ENCODE measurements at places on chromosomes 4 and X.

DNA sequence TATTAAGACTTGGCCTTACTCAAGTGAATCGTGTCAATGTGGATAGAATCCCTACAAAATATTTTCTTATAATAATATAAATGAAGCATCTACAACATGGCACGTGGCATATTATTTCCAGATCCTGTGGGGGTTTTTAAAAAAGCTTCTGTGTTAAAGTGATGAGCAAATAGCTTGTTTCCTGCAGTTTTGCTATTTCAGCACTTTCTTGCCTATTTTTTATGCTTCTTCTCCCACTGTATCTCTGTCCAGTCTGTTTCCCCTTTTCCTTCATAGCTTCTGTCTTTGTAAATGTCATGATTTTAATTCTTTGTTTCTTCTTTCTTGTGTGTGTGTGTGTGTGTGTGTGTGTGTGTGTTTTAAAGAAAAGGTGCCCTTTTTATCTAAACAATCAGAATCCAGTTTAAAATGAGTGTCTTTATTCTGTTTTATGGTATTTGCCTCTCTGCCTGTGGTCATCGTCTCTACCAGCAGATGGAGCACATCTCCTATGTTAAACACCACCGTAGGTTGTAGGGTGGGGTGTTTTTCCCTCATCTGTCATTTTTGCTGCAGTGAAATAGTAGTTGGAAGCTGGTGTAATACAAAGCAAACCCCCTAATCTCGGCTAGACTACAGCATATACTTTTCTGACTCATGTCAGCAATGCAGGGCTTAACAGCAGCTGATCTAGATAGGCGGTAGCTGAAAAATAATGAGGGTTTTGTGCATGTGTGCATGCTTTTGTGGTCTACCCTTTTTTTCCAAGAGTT lies 33.1 kb downstream of the FTHL17 start:
- DNase-seq, result no peak

DNA sequence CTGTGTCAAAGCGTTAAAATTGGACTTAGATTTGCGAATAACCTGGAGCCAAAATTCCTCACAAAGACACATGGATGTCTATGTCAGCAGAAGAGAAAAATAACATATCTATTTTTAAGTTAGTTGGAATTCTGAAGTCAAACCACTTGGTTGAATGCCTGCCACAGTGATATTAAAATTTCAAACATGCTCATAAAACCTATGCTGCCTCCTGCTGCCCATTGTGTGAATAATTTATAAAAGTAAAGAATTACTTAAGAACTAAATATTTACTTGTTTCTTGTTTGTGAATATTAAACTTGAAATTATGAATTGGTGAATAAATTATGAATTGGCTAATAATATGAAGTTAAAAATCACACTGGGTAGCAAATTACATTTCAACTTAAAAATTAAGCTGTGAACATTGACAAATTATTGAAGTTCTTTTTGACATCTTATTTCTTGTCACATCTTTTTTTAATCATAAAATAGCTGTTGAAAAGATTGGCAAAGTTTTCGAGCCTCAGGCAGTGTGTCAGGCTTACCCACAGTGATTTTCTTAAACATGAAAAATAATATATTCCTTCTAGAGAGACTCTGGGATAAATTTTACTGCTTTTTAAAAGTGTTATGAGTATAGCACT lies 35.4 kb downstream of the FABP2 start:
- no peak for DNase-seq

- no peak for DNase-seq
Measured at GRCh38 chr4:41448934-41449333, 89.0 kb upstream of the LIMCH1 start.

GRCh38 chrX:149631234-149632165 lies at the start of gene TMEM185A:
Gene TMEM185A (minus strand): TSS chrX:149631792. CDS start chrX:149631580, 212 bp downstream.
- peak; percentile 20 for DNase-seq

- peak; percentile 12 for DNase-seq
Measured at GRCh38 chrX:91414713-91415112, 19.9 kb upstream of the PABPC5 start.

DNA sequence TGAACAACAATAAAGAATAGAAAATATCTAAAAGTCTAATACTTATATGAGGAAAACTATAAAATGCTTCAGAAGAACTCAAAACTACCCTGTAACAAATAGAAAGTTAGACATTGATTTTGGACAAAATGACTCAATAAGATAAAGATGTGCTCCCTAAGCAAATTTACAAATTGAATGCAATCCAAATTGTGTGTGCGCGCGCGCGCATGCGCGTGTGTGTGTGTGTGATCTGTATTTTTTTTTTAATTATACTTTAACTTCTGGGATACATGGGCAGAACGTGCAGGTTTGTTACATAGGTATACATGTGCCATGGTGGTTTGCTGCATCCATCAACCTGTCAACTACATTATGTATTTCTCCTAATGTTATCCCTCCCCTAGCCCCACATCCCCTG lies 320.8 kb upstream of the INTU start:
- DNase-seq, result no peak

DNA sequence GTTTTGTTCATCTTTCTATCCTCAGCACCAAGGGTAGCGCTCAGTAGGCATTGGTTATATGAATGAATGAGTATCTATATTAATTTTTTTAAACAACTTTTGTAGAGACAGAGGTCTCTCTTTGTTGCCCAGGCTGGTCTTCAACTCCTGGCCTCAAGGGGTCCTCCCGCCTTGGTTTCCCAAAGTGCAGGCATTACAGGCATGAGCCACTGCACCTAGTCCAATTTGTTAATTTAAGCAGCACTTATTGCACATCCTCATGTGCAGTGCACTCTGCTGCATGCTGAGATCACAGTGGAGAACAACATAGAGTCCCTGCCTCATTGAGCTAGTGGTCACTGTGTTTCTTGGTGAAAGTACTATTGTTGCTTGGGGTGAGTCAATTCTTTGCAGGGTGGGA lies 94.4 kb downstream of the NHSL2 start:
- no peak for DNase-seq

- DNase-seq, result no peak
Measured at GRCh38 chrX:5575407-5575806, 653.3 kb downstream of the NLGN4X start.

- no peak for DNase-seq
Measured at GRCh38 chrX:17692709-17693346, 44.5 kb upstream of the SCML1 start.

- DNase-seq, result peak; percentile 68
Measured at GRCh38 chr4:36187723-36188333, 56.5 kb downstream of the ARAP2 start.

- DNase-seq, result no peak
Measured at GRCh38 chrX:24231131-24231540, 81.6 kb downstream of the ZFX start.

DNA sequence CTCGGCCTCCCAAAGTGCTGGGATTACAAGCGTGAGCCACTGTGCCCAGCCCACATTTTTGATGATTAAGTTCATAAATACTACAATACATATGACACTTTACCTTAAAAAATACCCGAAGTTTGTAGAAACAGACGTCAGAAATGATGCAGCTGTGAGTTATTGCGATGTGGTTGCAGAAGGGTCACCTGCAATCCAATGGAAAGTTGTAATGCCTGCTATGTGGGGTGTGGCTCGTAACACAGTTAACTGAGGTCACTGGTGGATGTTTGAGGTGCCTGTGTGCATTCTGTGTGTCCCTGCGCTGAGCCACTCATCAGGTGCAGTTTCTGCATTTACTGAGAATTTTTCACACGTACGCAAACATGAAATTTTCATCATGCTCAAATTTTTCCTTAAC lies 64.1 kb downstream of the ANXA5 start:
- DNase-seq, result no peak

GRCh38 chrX:41468647-41469323 lies 21.6 kb downstream of the NYX start:
- no peak for DNase-seq

DNA sequence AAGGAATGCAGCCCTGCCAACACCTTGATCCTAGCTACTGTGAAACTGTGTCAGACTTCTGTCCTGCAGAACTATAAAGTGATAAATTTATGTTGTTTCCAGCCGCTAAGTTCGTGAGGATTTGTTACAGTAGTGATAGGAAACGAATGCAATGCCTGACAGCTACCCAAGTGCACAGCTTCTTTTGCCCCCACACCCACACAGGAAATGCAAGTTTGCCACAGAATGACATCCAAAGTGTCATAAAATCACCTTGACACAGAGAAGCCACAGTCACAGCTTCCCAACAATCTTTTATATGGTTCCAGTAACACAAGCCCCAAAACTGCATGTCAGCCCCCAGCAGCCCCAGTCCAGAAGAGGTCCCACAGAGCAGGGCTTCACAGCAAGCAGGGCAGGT lies 216.9 kb upstream of the S100G start:
- no peak for DNase-seq

- DNase-seq, result no peak
Measured at GRCh38 chr4:153506341-153507309, 40.5 kb downstream of the TMEM131L start.

- no peak for DNase-seq
Measured at GRCh38 chrX:124827258-124827845, 481.0 kb downstream of the SH2D1A start.

- DNase-seq, result no peak
Measured at GRCh38 chr4:169807934-169808509, 50.3 kb upstream of the HPF1 start.

DNA sequence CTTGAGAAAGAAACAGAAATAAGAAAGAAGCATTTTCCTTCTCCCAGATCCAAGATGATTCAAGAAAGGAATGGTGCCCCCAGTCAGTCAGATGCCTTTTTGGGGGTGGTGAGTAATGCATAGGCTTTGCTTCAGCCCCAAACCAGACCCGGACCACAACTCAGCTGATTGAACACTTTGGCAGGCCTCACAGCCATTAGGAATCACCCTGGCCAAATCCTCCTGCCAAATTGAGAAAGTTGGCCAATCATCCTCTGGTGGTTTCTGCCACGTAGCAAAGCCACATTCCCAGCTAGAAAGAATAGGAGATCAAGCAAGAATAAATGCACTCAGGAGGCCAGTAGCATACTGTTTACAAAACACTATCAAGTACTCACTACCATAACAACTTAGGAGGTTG lies 33.7 kb downstream of the FRMD7 start:
- DNase-seq, result no peak

GRCh38 chrX:30280428-30280827 lies 28.8 kb downstream of the NR0B1 start:
- DNase-seq, result no peak

DNA sequence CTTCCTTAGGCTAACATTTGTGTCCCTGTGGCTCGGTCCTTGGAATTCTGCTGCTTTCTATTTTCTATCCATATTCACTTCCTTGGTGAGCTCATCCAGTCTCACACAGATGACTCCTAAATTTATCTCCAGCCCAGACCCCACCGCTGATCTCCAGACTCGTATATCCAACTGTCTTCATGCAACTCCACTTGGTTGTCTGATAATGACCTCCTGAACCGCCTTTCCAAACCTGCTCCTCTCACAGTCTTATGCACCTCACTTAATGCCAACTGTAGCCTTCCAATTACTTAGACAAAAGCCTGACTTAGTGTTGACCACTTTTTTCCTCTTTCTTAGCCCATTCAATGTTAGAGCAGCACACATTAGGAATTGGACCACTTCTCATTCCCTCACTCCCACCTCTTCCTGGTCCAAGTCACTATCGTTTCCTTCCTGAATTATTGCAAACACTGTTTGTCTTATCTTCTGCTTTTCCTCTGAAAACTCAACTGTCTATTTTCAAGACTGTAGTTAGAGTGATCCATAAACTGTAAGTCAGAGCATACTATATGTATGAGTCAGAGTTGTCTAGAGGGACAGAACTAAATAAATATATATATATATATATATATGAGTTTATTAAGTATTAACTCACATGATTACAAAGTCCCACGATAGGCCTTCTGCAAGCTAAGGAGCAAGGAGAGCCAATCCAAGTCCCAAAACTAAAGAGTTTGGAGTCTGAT lies 292.5 kb downstream of the UNC5C start:
- DNase-seq, result no peak
